ENCODE measurements at places on chromosomes 2 and 18. TPM values are rescaled to one million over a fixed set of nuclear protein-coding genes. Genes with fewer than 3 reads are reported as not detected.
A peak's percentile ranks its signal among the peaks of the same experiment; 100 is the strongest.

Gene ALPP
- not detected for total RNA-seq

DNA sequence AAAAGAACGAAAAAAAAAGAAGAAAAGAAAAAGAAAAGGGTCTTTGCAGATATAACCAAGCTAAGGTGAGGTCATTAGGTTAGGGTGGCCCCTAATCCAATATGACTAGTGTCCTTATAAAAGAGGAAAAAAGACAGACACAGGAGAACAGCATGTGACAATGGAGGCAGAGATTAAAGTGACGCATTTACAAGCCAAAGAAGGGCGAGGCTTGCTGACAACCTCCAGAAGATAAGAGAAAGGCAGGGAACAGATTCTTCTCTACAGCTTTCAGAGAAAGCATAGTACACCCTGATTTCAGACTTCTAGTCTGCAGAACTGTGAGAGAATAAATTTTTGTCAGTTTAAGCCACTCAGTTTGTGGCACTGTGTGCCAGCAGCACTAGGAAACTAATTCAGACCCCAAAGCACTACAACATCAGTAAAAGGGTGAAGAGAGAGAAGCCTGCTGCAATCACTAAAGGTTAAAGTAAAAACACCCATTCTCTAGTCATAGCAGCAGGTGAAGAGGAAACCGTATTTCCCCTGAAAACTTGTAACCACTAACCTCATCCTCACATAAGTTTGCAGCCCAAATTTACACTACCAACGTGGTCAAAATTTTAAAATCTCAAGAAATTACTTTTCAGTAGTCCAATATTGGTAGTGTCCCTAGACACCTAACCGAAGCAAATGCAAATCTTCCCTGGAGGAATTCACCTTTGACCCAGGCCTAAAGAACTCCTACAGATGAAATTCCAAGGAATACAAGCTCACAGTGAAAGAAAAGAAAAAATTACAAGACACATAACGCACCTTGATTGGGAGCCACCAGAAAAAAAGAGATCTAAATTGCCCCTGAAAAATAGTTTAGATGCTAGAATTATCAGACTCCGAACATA lies 17.5 kb downstream of the REEP1 start:
- no peak for DNase-seq

- DNase-seq = no peak
Measured at GRCh38 chr2:232839411-232840079, 30.5 kb upstream of the SNORC start.

- no peak for DNase-seq
Measured at GRCh38 chr2:39490586-39490985, 53.5 kb upstream of the MAP4K3 start.

GRCh38 chr2:232781765-232782164 lies 5.4 kb upstream of the KCNJ13 start:
- peak; percentile 57 for DNase-seq

- no peak for DNase-seq
Measured at GRCh38 chr2:105379741-105380186, 19.1 kb downstream of the FHL2 start.

Gene SNORC
- total RNA-seq = 0.84 TPM

Data from HT1080 (cell line).